Renal cortex interstitium (tissue), 15 donors: ENCODE measurements at places on chromosomes 11 and 22.
A peak's percentile ranks its signal among the peaks of the same experiment; 100 is the strongest.

- DNase-seq: no peak
Measured at GRCh38 chr22:45092644-45093043, 71.1 kb upstream of the NUP50 start.

GRCh38 chr11:106076171-106076918 lies 802 bp downstream of the KBTBD3 start:
- DNase-seq: peak; percentile 64

DNA sequence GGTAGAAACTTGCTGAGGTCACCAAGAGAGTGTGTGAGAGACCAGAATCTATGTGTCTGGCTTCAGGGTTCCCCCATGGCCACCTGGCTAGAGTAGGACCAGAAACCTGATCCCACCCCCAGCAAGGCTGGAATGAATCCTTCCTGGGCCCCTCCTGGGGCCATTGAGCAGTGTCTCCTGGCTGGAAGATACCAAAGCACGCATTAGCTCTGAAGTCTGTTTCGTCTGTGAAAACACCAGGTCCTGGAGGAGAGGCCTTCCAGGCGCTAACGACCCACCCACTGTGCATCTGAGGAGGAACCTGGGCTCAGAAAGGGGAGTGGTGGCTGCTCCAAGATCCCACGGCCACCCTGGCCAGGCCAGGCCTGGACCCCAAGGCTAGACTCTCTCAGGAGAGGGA lies 15.5 kb upstream of the TSKU start:
- DNase-seq: no peak

- DNase-seq: no peak
Measured at GRCh38 chr11:31786996-31787685, 24.0 kb downstream of the PAX6 start.

DNA sequence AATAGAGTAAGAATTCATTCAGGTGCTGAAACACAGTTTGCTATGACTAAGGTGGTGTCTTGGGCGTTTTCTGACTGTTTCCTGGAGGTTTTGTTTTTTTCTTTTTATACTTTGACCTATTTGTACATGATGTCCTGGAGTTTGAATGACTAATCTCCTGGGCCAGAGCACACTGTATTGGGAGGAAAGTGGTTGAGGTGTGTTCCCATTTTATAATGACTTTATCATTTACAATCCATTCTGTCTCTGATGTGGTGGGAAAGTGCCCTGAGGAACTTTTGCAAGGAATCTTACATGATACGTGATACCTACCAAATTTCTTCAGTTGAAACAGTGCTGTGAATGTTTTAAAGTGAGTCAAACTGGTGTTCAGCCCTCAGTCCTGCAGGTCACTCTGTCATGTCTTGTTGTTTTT lies 80.8 kb downstream of the TNRC6B start:
- DNase-seq: no peak

GRCh38 chr11:13781153-13781552 lies 112.7 kb downstream of the FAR1 start:
- DNase-seq: no peak

GRCh38 chr11:112537846-112538330 lies 277.2 kb upstream of the PLET1 start:
- DNase-seq: no peak

DNA sequence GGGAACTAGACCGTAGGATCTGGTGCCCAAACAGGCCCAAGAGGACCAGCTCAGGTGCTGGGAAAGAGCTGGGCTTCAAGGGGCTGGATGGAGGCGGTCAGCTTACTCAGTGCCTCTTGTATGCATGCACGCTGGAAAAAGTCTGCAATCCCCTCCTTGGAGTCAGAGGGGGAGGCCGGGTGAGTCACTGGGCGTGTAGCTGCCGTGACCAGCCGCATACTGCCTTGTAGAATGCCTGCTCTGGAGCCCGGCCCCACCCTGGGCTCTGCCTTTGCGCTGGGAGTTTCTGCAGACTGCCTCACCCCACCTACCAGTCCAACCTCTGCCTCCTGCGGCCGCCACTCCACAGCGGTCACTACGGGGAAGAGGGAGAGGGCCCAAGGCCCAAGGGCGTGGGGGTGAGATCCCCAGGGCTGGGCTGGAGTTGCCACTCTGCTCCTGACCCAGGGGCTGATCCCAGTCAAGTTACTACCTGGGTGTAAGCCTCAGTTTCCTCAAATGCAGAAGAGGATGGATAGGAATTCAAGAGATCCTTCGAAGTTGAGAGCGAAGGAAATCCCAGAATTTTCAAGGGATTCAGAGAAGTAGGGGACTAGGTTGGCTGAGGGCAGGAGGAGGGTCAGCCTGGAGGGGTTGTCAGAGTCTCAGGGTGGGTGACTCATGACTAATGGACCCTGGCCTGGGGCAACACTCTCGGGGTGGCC lies 4.2 kb downstream of the MRGPRF start:
- no peak for DNase-seq

GRCh38 chr11:62427630-62428233 lies 8.9 kb downstream of the SCGB1A1 start:
- no peak for DNase-seq

DNA sequence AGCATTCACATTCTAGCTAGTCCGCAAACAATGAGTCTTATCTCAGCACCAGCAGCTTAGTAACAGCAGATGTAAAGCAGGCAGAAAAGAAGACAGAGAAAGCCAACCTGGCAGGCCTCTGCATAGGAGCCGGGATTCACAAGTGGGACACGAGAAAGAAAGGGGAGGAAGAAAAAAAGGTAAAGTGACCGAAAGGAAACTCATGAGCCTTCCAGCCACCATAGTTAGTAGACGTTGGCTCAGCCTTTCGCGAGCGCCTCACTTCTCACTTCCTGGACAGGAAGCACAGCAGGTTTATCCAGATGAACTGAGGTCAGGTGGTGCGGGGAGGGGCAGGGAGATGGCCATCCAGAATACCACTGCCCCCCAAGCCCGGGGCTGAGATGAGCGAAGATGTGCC lies 19.7 kb upstream of the KAT5 start:
- DNase-seq: no peak

DNA sequence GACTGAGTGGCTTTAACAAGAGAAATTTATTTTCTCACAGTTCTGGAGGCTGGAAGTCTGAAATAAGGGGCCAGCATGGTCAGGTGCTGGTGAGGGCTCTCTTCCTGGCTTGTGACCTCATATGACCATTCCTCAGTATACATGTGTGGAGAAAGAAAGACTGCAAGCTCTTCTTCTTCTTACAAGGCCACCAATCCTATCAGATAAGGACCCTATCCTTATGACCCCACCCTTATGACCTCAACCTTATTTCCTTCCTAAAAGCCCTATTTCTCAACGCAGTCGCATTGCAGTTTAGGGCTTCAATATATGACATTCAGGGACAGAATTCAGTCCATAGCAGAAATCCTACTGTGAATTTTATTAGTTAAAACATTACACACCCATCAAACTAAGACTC lies 124.4 kb upstream of the RAG2 start:
- DNase-seq: no peak

GRCh38 chr11:86559311-86559945 lies 113.0 kb downstream of the ME3 start:
- no peak for DNase-seq

GRCh38 chr11:131662317-131662972 lies 292.0 kb downstream of the NTM start:
- DNase-seq: no peak

DNA sequence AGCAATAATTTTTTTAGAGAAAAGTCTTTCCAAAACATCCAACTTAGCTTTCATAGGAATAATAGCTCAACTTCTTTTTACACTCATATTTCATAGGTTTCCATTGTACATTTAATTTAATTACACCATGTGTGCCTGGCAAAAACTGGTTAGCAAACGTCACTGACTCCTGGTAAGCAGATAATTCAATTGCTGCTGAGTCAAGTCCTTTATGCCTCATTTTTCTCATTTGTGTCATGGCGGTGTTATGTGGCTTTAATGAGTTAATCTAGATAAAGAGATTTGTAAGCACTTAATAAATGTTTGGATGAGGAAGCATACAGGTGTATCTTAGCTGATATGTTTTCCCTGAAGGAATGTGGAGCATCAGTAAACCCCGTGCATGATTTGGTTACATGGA lies 41.2 kb upstream of the PAK1 start:
- no peak for DNase-seq

- no peak for DNase-seq
Measured at GRCh38 chr22:39946503-39947219, 13.5 kb upstream of the TMA7B start.

DNA sequence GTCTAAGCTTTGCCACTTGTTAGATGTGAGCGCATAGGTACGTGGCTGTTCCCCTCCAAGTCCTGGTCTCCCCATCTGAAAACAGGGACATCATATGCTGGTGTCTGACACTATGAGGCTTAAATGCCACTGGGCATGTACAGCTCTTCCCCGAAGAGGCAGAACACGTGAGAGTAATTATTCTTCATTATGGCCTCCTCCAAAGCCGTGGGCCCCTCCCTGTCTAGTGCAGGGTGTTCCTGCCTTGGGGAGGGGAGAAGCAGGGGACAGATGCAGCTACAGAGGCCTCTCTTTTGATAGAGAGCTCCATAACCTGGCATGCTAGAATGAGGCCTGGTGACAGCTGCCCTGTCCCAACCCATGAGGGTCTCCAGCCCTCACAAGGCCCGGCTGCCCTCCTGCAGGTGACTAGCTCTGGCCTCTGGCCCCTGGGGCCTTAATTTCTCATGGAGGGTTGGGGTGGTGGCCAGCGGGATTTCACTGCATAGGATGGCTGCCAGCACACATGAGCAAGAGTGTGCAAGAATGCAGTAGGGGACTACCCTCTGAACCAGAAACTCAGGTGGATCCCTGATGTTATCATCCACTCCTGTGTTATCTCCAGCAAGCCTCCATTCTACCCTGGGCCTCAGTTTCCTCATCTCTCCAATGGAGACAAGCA lies 334.6 kb downstream of the MN1 start:
- DNase-seq: no peak

- DNase-seq: no peak
Measured at GRCh38 chr22:49289822-49290679, 537.6 kb downstream of the BRD1 start.

GRCh38 chr11:76810151-76810853 lies 27.1 kb downstream of the TSKU start:
- no peak for DNase-seq

DNA sequence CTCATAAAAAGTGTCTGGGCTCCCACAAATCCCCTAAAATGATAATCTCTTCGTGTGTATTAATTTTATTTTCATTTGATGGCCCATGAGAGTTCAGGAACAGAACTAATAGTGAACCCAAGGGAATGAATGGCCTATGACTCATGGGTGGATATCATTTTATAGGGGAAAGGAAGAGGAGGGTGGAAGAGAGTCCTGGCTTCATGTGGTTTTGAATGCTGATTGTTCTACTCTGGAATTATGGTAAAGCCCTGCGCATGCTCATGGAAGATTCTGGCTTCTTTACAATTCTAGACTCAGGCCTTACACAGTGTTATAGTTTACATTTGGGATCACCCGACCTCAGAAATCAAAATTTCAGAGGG lies 35.2 kb downstream of the MAML2 start:
- no peak for DNase-seq

- DNase-seq: no peak
Measured at GRCh38 chr11:12235553-12235946, 125.2 kb downstream of the MICAL2 start.

DNA sequence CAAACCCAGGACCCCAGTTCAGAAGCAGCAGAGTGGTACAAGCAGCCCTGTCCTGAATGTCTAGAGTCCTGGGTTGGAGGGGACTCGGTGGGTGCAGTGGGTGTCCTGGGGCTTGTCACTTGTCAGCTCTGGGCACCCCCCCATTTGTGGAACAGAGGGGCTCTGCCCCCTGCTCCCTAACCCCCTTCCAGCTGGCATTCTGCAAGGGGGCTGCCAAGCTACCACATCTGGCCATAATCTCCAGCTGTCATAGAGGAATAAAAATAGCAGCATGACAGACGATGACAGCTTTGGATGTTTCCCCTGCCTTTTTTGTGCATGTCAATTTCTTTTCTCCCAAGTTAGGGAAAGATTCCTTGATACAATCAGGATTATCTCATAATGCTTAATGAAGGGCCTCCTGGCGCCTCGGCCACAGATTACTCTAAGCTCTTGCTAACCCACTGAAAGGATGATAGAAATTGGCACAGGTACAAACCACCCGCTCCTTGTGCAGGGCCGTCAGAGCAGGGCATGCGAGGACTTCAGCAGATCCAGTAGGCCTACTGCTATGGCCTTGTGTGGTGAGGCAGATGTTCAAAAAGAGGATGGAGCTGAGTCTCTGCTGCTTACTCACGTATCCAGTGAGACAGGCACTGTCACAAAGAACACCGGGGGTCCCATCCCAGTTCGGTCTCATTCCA lies 83.0 kb downstream of the ISX start:
- no peak for DNase-seq

GRCh38 chr22:47370448-47371262 lies 608.2 kb downstream of the TBC1D22A start:
- no peak for DNase-seq

DNA sequence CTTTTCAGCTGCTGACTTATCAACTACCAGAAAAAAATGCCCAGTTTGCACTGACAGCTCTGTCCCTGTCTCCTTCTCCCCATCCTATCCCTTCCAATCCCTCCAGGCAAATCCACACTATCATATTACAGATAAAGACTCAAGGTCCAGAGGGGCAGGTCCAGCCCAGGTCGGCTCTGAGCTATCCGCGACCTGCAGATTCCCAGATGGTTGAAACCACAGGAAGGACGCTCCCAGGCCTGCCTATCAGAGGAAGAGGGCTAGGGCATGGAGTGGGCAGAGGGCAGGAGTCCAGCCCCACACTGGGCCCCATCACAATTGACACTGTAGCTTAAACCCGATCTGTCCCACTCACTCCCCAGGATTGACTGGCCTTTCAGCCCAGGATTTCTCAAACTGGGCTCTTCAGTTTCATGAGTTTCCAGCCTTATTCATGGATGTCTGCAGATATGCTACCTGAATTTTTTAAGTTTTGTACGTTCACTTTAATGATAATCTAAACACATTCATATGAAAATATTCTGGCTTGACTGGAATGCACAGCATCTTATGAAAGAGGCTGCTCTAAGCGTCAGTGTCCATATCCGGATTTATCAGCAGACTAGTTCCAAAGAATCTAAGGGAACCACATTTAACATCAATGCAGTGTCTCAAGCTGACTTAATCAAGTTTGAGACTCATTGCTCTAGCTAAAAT lies 16.4 kb upstream of the FCHSD2 start:
- no peak for DNase-seq

DNA sequence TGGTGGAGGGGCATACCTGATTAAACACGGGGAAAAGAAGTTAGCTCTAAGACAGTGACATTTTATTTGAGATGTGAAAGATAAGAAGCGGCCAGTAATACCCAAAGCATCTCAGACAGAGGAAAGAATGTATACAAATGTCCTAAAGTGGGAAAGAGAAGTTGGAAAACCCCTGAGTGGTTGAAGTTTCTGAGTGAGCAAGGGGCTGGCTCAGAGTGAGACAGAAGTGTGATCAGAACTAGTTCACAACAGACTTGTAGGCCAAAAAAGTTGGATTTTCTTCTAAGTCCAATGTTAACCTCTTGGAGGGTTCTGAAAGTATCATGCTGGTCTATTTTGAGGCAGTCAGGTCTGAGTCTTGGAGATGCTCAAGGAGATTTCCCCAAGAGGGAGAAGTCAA lies 608.7 kb downstream of the SOX6 start:
- DNase-seq: no peak

DNA sequence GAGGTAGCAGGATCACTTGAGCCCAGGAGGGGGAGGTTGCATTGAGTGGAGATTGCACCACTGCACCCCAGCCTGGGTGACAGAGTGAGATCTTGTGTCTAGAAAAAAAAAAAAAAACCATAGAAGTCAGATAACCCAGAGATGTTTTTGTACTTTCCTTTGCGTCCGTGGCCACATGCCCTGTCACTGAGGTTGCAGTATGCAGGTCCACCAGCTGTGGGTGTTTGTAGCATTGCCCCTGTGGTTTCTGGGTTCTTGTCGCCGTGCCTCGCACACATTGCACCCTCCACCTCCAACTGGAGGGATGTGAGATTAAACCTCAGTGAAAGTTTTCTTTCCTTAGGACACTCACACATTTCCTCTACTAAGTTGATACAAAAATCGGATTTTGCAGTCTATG lies 70.3 kb downstream of the TNRC6B start:
- no peak for DNase-seq
